ENCODE measurements at places on chromosomes 3 and 15. TPM values are rescaled to one million over a fixed set of nuclear protein-coding genes. Genes with fewer than 3 reads are reported as not detected.

The DIPK2A gene
- 87.1 TPM for total RNA-seq

The CCR9 gene
- total RNA-seq: not detected

The ANKRD34C gene
- total RNA-seq: not detected

The CAMK2N2 gene
- not detected for total RNA-seq

The NAALADL2 gene
- total RNA-seq: 12.9 TPM

The GOLGA6L4 gene
- total RNA-seq: 22.2 TPM

The ZCWPW2 gene
- 0.81 TPM for total RNA-seq

- H3K27ac ChIP-seq: no peak overlapping the region
- peaks cover 29% of the 10 kb centered on the region for H3K36me3 ChIP-seq
- peaks cover 12% of the 10 kb centered on the region for H3K4me1 ChIP-seq
- DNase-seq: no peak
- no peak overlapping the region for H3K4me3 ChIP-seq
Measured at GRCh38 chr15:48451241-48451640, 120.0 kb downstream of the DUT start.

- H3K27ac ChIP-seq: no peak overlapping the region
- H3K27me3 ChIP-seq: no peaks in the 10 kb centered on the region
- H3K36me3 ChIP-seq: no peaks in the 10 kb centered on the region
- DNase-seq: no peak
Measured at GRCh38 chr3:39272191-39272590, 7.6 kb downstream of the CX3CR1 start.

- peaks cover 14% of the 10 kb centered on the region for H3K4me1 ChIP-seq
- peak overlapping the region; percentile 88 for H3K27ac ChIP-seq
- no peaks in the 10 kb centered on the region for H3K36me3 ChIP-seq
- peak overlapping the region; percentile 83 for H3K4me3 ChIP-seq
- no peaks in the 10 kb centered on the region for H3K27me3 ChIP-seq
- DNase-seq: no peak
Measured at GRCh38 chr3:195441476-195441991, 1.3 kb downstream of the ACAP2 start.

- H3K4me3 ChIP-seq: no peak overlapping the region
- H3K27ac ChIP-seq: no peak overlapping the region
- no peaks in the 10 kb centered on the region for H3K4me1 ChIP-seq
- DNase-seq: no peak
- H3K27me3 ChIP-seq: no peaks in the 10 kb centered on the region
Measured at GRCh38 chr3:154275965-154276364, 48.3 kb downstream of the DHX36 start.

DNA sequence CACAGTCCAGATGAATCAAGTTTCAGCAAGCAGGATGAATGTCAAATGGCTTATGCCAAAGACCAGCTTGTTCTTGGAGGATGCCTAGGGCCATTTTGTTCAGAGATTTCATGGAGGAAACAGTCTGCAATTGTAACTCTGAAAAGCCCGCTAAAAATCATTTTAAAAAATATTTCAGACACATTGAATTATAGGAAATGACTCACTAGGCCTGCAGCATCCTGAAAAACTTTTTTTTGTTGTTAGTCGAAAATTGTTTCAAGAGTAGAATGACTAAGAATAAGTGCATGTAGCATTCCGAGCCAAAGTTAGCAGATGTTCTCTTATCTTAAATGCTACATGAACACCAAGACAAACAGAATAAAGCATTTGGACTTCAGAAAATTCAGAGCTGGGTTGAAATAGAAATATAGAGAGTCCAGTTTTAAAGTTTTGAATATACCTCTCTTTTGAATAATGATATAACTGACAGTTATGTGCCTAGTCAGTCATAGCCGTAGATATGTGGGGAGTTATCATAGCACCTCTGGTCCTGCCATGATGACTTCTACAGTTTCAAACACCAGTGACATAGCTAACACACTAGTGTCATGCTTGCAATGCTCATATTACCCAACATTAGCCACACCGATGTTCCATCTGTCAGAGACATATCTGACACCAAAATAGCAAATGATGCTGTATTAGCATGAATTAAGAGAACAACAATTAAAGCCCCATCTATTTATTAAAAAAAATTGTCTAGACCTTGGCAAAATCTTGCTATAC lies 1462.8 kb upstream of the GBE1 start:
- H3K36me3 ChIP-seq: no peaks in the 10 kb centered on the region
- no peaks in the 10 kb centered on the region for H3K27me3 ChIP-seq
- H3K27ac ChIP-seq: no peak overlapping the region
- no peak overlapping the region for H3K4me3 ChIP-seq
- H3K4me1 ChIP-seq: no peaks in the 10 kb centered on the region

DNA sequence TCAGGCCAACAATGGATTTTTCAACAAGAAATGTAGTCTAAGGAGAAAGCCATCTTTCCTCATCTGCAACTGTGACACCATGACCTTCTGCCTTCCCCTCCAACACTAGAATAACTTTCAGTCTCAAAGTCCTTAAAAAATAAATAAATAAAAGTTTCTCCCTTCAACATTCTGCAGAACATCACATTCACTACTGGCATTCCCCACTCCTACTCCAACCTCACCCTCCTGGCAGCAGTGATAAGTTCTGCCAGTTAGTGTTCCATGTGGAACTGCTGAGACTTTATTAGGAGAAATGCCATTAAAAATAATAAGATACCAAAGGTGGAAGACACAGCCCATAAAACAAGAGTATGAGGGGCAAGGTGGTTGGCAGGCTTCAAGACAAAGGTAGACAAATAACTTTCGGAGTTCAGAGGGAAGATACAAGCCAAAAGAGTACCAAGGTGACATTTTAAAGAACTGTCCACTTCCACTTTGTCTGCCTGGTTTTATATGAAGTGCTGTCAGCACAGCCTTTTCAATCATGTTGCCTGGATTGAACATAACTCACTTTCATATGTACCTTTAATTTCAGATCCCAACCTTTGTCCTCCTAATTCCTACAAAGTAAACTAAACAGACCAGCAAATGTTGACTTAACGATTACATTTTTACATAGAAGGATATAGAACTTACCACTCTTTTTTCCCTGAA lies 37.5 kb upstream of the RSL24D1 start:
- no peaks in the 10 kb centered on the region for H3K4me1 ChIP-seq
- no peak for DNase-seq
- H3K4me3 ChIP-seq: no peak overlapping the region
- H3K36me3 ChIP-seq: peaks cover 3% of the 10 kb centered on the region
- H3K27me3 ChIP-seq: no peaks in the 10 kb centered on the region

DNA sequence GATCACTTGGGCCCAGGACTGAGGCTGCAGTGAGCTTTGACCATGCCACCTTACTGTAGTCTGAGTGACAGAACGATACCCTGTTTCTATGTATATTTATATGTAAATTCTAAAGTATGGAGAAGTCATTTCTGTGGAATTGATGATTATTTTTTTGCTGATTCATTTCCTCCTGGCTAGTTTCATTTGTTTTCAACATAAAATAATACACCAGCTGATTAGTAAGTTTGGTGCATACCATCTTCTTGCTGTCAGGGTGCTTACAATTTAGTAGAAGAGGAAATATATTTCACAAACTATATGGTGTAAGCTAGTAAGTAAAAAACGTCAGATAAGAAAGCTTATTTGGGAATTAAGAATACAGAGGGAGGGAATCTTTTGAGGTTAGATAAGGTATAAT lies 36.0 kb downstream of the SLC25A26 start:
- DNase-seq: no peak
- no peak overlapping the region for H3K4me3 ChIP-seq
- no peak overlapping the region for H3K27ac ChIP-seq
- H3K36me3 ChIP-seq: no peaks in the 10 kb centered on the region

GRCh38 chr3:385151-385550 lies 188.6 kb downstream of the CHL1 start:
- no peak for DNase-seq
- H3K4me3 ChIP-seq: no peak overlapping the region
- H3K27ac ChIP-seq: no peak overlapping the region
- H3K27me3 ChIP-seq: no peaks in the 10 kb centered on the region
- H3K4me1 ChIP-seq: no peaks in the 10 kb centered on the region

DNA sequence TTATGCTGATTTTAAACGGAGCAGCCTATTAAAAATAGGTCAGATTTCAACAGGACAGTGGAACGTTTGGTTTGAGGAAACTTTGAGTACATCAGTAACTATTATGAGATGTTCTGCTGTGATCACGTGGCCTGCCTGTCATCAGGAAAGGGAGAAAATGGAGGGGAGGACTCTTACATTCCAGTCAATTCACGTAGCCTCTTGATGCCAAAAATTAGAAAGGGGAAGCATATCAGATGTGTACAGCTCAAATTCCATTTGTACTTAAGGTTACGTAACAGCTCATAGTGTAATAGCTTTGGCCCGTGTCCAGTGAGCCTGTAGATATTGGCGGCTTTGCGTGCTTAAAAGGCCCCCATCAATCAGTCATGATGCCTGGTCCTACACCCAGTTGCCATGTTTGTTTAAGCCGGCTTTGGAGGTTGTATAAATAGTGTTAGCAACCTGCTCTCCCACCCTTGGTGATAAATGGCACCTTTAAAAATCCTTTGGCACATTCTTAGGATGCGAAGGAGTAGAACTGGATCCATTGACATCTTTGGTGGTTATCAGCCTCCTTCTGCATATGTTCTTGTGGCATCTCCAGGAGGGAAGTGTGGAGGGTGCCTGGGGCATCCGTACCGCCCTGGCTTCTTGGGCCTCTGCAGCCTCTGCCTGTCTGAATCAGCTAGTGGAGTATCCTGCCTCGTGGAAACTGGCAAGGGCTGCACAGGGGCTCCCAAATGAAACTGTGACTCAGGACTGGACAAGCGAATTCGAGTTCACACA lies 163.9 kb downstream of the THSD4 start:
- H3K36me3 ChIP-seq: no peaks in the 10 kb centered on the region
- peaks cover 31% of the 10 kb centered on the region for H3K4me1 ChIP-seq
- H3K27me3 ChIP-seq: no peaks in the 10 kb centered on the region
- DNase-seq: peak; percentile 42

- DNase-seq: no peak
- H3K4me1 ChIP-seq: no peaks in the 10 kb centered on the region
- no peaks in the 10 kb centered on the region for H3K36me3 ChIP-seq
Measured at GRCh38 chr3:51063053-51063452, 322.0 kb upstream of the MANF start.

GRCh38 chr3:52670621-52671521 lies 14.8 kb downstream of the PBRM1 start:
- peak overlapping the region; percentile 60 for H3K27ac ChIP-seq
- H3K4me1 ChIP-seq: peaks cover 22% of the 10 kb centered on the region
- H3K4me3 ChIP-seq: no peak overlapping the region
- peaks cover 7% of the 10 kb centered on the region for H3K36me3 ChIP-seq

- no peaks in the 10 kb centered on the region for H3K36me3 ChIP-seq
- no peaks in the 10 kb centered on the region for H3K4me1 ChIP-seq
Measured at GRCh38 chr3:143634427-143634826, 213.8 kb downstream of the SLC9A9 start.

DNA sequence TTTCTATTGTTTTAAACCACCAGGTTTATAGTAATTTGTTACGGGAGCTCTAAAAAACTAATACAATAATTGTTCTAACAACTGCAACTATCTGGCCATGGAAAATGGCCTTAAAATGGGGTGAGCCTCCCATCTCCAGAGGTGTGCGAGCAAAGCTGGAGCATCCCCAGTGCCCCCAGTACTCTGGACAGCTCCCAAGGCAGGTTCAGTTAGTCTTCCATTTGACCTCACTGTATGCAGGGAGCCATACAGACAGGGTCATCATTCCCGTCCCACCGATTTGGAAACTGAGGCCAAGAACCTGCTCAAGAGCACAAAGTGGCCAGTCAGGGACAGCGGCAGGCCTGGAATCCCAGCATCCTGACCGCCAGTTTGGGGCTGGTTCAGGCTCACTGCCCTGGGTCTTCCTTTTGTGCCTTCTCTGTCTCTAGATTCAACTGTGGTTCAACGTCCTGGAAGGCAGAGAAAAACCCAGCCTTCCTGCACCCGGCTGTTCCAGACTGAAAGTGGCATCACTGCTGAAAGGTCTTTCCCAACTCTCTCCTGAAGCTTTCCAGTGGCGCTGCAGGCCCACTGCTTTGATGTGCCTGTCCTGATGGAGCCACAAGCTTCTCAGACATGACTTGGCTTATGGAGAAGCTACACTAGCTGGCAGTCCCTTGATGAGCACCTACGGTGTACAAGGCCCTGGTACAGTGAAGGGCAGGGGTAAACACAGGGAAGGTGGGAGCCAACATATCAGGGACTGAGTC lies 76.6 kb upstream of the LINGO1 start:
- H3K36me3 ChIP-seq: no peaks in the 10 kb centered on the region
- no peaks in the 10 kb centered on the region for H3K4me1 ChIP-seq

DNA sequence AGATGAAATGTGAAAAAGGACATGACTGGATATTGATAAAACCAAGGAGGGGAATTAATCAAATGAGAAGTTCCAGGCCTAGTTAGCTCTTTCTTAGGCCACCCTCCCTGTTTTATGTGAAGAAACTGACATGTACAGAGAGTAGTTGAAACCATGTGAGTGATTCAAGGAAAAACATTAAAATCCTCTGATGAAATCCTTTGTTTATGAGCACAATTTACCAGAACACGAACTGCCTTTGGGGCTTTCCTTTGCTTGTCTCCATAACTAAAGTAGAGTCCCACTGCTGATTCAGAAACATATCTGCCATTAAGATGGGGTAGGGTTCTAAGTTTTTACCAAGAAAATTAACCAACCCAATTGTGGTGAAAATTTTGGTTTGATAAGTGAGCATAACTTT lies 558.3 kb downstream of the NR2F2 start:
- no peaks in the 10 kb centered on the region for H3K36me3 ChIP-seq
- no peak overlapping the region for H3K4me3 ChIP-seq
- no peak overlapping the region for H3K27ac ChIP-seq
- DNase-seq: no peak

DNA sequence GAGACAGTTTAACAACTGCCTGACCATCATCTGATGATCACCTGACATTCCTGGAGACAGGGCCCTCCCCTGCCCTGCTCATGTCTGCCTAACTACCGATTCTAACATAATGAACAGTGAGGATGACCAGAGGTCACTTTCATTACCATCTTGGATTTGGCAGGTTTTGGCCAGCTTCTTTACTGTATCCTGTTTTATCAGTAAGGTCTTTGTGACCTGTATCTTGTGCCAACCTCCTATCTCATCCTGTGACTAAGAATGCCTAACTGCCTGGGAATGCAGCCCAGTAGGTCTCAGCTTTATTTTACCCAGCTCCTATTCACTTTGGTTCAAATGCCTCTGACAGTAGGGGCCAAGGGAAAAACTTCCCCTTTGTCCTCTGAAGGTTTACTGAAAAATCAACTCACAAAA lies 40.2 kb downstream of the METTL6 start:
- H3K4me3 ChIP-seq: no peak overlapping the region
- no peaks in the 10 kb centered on the region for H3K36me3 ChIP-seq
- no peak overlapping the region for H3K27ac ChIP-seq
- H3K4me1 ChIP-seq: no peaks in the 10 kb centered on the region
- no peaks in the 10 kb centered on the region for H3K27me3 ChIP-seq
- no peak for DNase-seq

All from thoracic aorta (tissue), 2 donors.